ENCODE measurements at places on chromosomes 4 and X.

- DNase-seq = no peak
These were observed 46.1 kb upstream of the NAP1L5 start for GRCh38 chr4:88743696-88744095.

DNA sequence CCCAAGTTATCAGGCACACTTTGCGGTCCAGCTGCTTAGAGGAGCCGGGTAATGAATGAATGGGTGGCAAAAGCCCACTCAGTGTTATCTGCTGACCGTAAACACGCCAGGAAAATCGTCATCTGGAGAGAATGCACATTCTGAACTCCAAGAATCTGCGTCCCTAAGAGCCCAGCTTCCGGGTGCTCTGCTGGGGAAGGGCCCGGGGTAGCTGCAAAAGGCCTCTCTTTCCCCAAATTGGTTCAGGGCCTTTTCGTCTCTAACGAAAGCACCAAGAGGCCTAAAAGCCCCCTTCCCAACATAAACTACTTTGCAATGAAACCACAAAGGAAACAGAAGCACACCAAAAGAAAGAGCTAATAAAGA, 1.6 kb upstream of the SFRP2 start:
- no peak for DNase-seq

GRCh38 chr4:54367059-54367458, 138.0 kb downstream of the PDGFRA start:
- no peak for DNase-seq

DNA sequence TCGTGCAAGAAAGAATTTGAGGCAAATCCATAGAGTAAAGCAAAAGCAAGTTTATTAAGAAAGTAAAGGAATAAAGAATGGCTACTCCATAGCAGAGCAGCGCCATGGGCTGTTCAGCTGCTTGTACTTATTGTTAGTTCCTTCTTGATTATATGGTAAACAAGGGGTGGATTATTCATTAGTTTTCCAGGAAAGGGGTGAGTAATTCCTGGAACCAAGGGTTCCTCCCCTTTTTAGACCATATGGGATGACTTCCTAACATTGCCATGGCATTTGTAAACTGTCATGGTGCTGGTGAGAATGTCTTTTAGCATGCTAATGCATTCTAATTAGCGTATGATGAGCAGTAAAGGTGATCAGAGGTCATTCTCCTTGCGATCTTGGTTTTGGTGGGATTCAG, 23.5 kb upstream of the CEP135 start:
- no peak for DNase-seq

- DNase-seq = no peak
These were observed 47.2 kb downstream of the TBCK start for GRCh38 chr4:106268786-106269185.

DNA sequence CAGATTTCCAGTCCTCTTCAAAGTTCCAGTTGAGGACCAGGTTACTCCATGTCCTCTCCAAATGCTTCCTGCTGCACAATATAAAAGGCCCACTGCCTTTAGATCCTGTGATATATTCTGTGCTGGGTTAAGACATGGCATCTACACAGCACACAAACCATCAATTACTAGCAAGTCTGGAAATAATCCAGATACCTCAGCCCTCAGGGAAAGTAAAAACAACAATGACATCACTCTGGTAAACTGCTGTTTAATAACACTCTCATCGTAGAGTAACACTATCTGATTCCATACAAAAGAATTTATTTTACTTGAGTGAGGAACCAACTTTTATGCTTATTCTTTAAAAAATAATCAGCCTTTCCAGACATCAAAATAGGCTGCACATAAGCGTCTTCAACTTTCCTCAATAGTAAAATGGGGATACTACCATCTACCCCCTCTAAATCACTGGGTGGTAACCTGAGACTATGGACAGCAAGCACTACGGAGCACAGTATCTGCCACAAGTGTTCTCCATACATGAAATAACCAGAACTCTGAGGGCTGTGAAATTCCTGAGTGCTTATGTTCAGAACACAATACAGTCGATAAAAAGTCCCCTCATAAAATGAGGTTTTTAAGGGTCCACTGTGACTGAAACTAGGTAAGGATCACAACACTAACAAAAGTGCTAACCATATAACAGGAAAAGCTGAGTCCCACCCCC, 53.4 kb downstream of the ABCG2 start:
- DNase-seq = peak; percentile 1

- no peak for DNase-seq
These were observed 28.7 kb downstream of the MAPK10 start for GRCh38 chr4:86330961-86331742.

GRCh38 chr4:184283659-184284335, 66.1 kb upstream of the ENPP6 start:
- no peak for DNase-seq

DNA sequence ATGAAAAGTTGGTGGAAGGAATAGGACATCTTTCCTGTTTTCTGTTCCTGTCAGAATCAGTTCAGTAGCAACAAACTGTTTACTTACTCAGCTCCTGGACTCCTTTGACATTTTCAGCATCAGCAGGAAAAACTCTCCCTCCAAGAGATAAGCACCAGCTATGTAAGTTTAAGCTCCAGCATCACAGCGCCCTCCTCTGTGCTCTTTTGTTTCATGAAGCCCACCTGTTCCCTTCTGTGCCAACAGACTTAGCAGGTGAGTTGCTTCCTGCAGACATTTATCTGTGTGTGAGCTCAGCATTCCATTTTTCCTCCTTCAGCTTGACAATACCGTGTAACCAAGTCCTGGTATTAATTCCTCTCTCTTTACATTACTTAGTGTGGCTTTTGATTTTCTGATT, 644.1 kb upstream of the AGA start:
- no peak for DNase-seq

GRCh38 chr4:22552812-22553211, 36.9 kb upstream of the ADGRA3 start:
- no peak for DNase-seq

DNA sequence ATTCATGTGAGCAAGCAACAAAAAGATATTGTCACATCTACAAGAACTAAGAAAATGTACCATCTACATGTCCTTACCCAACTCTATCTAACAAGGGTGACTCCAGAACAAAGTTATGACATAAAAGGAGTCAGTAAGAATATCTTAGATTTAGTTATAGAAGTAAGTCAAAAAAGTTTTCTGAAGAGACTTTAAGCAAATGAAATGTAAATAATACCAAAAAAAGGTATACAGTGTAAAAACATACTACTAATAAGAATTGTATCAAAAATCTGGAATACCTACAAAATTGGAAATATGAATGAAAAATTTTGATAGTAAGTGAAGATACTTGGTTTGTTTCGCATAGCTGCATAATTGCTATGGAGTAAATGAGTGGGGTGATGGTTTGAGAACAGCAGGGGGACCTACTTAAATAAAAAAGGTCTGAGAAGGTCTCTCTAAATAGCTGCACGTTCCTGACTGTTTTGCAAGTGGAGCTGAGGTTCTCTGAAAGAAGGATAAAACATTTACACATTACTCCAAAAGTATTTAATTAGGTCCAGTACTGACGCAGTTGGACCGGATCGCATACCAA, 51.0 kb upstream of the ENPP6 start:
- DNase-seq = no peak

DNA sequence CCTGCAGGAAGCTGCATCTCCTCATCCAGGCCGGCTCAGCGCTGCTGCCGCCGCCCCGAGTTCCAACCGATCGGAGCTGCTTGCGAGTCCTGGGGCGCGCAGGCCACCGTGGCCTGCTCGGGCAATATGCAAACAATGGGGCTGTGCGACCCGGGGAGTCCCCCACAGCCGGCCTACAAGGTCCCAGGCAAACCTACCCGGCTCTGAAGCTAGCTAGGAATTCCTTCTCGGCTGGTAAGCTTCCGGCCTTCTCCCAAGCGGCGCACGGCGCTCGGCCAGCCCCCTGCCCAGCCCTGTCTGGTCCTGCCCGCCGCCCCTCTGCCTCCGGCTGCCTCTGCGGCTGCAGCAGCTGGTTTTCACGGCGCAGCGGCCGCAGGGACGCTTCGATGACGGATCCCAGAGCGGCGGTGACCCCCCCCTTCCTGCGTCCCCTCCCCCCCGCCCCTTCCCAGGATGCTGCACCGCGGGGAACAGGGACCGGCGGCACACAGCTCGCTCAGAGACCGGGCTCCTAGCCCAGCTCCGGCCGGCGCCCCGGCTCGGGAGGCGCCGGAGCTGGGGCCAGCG, 59.4 kb downstream of the TSC22D3 start:
- no peak for DNase-seq

DNA sequence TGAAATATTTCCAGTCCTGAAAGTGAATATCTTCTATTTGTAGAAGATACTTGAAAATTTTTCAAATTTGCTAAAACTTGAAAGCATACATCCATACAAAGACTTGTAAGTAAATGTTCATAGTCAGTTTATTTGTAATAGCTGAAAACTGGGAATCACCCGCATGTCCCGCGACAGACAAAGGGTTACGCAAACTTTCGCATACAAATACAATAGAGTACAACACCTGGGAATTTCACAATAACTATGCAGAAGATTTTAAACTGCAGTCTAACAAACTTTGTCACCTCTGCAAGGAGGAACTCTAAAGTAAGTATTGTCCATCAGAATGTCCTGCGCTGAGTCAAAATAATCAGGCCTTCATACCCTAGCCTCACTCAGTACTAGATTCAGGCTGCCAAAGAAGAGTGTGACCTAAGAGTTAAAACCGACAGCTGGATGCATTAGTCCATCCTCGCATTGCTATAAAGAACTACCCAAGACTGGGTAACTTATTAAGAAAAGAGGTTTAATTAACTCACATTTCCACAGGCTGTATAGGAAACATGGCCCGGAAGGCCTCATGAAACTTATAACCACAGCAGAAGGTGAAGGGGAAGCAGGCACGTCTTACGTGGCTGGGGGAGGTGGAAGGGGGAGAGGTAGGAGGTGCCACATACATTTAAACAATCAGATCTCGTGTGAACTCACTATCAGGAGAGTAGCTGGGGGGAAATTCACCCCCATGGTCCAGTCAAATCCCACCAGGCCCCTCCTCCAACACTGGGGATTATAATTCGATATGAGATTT, 60.4 kb downstream of the MMRN1 start:
- DNase-seq = no peak

GRCh38 chrX:93695981-93696380, 22.0 kb downstream of the FAM133A start:
- no peak for DNase-seq

- DNase-seq = no peak
These were observed 204.6 kb downstream of the RBMX2 start for GRCh38 chrX:130606425-130606824.

DNA sequence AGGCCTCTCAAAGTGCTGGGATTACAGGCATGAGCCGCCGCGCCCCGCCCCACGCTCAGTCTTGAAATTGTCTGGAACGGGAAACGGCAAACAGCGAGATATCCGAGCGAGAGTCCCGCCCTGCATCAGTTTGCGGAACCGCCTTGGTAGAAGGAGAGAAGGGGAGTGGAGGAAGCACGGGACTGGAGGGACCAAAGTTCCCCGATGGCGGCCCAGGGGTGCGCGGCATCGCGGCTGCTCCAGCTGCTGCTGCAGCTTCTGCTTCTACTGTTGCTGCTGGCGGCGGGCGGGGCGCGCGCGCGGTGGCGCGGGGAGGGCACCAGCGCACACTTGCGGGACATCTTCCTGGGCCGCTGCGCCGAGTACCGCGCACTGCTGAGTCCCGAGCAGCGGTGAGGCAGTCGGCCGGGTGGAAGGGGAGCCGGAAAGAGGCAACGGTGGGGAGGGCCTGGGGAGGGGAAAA, at the start of gene BST1:
Gene BST1 (plus strand): TSS at position 125 of the 463 bp plus-strand sequence. CDS start 80 bp downstream, at position 205.
- DNase-seq = no peak

- no peak for DNase-seq
These were observed 70.8 kb downstream of the HHIP start for GRCh38 chr4:144716778-144717177.

GRCh38 chr4:48538358-48538757, 48.3 kb downstream of the ZAR1 start:
- DNase-seq = no peak

GRCh38 chrX:93591398-93591797, 82.0 kb downstream of the NAP1L3 start:
- DNase-seq = no peak

- DNase-seq = no peak
These were observed 547.2 kb upstream of the ADGRL3 start for GRCh38 chr4:60652933-60653332.

GRCh38 chr4:8676676-8677075, 84.1 kb downstream of the CPZ start:
- no peak for DNase-seq

- peak; percentile 17 for DNase-seq
These were observed 18.9 kb upstream of the GPR101 start for GRCh38 chrX:137052643-137053235.

DNA sequence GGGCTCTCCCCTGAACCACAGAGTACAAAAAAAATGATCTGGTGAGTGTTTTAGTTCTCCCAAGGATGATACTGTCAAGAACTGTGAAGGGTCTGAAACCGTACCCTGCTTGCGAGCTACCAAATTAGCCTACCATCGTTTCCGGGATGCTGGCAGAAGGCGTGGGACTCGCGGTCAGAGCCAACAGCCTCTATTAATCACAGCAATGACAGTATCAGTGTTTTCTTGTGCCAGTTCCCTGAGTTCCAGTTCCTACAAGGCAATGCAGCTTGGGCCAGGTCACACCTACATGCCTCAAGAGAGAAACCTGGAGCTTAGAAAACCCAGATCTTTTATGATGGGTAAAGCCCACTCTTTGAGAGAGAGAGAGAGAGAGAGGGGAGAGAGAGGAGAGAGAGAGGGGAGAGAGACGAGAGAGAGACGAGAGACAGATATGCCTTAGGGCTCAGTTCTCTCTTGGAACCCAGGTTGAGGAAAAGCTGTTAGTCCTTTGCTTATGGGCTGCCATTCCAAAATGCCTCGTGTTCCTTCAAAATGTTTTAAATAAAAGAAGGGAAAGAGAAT, 327.8 kb downstream of the ARHGAP10 start:
- DNase-seq = no peak

- no peak for DNase-seq
These were observed 599.5 kb downstream of the FSTL5 start for GRCh38 chr4:161564230-161564834.

- DNase-seq = no peak
These were observed 140.8 kb upstream of the AGA start for GRCh38 chr4:177582992-177583391.

DNA sequence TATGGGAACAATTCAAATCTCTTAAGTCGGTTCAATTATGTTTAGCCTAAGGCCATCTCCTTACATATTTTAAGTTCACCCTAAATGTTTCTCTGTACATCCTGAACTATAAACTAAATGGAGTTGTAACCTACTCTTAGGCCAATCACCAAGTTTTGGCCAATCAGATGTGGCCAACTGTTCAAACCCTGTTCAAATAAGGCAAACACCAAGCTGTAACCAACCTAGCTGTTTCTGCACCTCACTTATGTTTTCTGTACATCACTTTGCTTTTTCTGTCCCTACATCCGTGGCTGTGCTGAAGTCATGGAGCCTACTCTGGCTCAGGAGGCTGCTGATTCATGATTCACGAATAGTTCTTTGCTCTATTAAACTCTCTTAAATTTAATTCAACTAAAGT, 165.3 kb downstream of the GASK1B start:
- DNase-seq = no peak

- DNase-seq = no peak
These were observed 210.9 kb upstream of the NOCT start for GRCh38 chr4:138804711-138805110.

- DNase-seq = no peak
These were observed 231.5 kb downstream of the UNC5C start for GRCh38 chr4:95317085-95317793.

GRCh38 chrX:124902953-124903352, 416.7 kb upstream of the TEX13C start:
- DNase-seq = no peak

GRCh38 chrX:75038925-75039324, 113.7 kb upstream of the NEXMIF start:
- no peak for DNase-seq

- DNase-seq = peak; percentile 16
These were observed 18.2 kb downstream of the ELF4 start for GRCh38 chrX:130091980-130092522.

Measured in DMS153 (cell line).